ENCODE measurements at places on chromosomes 5 and 9.

- DNase-seq: no peak
Measured at GRCh38 chr9:91789941-91790340, 160.1 kb downstream of the ROR2 start.

DNA sequence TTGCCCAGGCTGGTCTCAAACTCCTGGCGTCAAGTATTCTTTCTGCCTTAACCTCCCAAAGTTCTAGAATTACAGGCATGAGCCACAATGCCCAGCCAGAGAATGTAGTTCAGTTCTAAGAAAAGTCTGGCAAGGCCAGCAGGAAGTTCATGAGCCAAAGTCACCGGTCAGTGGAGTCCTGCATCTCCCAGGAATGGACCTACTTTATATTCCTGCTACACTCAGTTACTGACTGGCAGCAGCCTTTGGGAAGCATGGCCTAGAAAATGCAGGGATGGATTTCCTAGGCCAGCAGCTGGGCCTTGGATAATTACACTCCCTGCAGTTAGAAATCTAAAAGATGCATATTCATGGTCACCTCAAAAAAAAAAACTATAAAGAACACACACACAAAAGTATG lies 135.7 kb downstream of the CAAP1 start:
- no peak for DNase-seq

DNA sequence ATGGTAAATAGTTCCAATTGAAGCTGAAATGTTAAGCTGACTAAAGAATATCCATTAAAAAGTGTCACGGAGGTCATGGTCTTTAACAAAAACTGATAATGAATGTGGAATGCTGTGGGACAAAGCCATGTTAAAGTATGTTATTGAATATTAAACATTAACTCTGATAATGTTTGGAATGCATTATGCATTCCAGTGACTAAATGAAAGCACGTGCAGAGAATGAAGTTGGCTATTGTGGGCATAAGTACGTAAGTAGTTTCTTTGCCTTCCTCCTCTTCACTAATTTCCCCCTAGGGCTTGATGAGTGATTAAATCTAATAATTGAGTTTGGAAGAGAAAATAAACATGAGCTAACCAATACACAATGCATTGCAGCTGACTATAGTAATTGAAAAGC lies 640.4 kb upstream of the CDH10 start:
- no peak for DNase-seq

DNA sequence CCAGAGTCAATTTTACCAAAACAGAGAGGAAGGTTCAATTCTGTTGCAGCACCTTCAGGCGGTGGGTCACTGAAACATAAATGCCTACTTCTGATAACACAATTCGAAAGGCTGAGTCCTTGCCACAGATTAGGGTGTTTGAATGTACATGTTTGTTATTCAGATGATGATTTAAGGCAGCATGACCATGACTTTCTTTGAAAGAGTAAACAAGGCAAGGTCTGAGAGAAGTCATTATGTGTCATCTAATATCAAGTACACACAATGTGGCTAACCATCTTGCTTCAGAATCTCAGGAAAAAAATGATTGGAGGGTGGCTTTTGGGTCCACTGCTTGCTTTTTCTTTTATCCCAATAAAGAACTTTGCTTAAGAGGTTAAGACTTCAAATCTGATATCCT lies 457.5 kb downstream of the TAF11L14 start:
- DNase-seq: no peak

- DNase-seq: peak; percentile 24
Measured at GRCh38 chr9:70563431-70564204, 149.2 kb upstream of the KLF9 start.

GRCh38 chr5:31935496-31936369 lies 238.4 kb downstream of the GOLPH3 start:
- DNase-seq: no peak

DNA sequence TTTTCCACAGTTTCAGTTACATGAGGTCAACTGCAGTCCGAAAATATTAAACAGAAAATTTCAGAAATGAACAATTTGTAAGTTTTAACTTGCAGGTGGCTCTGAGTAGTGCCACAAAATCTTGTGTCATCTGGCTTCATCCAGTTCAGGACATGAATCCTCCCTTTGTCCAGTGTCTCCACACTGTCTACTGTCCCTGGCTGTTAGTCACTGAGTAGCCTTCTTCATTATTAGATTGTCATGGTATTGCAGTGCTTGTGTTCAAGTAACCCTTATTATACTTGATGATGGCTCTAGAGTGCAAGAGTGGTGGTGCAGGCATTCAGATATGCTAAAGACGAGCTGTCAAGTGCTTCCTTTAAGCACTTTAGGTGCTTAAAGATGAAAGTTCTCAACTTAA lies 65.3 kb downstream of the CFAP95 start:
- no peak for DNase-seq

DNA sequence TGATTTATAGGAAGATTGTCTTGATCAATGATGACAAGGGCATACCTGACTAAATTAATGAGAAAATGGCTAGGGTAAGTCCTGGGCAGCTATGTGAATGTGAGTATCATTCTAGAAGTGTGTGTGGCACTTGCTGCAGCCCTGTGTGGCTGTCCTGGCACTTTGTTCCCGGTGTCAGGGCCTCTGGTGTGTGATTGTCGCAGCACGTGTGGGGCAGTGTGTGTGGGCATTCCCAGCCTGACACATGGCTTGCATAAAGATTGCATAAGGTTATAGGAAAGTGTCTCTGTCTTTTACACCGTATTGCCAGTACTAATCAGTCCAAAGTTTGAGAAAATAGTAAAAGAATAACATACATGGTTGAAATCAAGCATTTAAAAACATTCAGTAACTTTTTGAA lies 74.4 kb downstream of the TRIO start:
- DNase-seq: no peak

DNA sequence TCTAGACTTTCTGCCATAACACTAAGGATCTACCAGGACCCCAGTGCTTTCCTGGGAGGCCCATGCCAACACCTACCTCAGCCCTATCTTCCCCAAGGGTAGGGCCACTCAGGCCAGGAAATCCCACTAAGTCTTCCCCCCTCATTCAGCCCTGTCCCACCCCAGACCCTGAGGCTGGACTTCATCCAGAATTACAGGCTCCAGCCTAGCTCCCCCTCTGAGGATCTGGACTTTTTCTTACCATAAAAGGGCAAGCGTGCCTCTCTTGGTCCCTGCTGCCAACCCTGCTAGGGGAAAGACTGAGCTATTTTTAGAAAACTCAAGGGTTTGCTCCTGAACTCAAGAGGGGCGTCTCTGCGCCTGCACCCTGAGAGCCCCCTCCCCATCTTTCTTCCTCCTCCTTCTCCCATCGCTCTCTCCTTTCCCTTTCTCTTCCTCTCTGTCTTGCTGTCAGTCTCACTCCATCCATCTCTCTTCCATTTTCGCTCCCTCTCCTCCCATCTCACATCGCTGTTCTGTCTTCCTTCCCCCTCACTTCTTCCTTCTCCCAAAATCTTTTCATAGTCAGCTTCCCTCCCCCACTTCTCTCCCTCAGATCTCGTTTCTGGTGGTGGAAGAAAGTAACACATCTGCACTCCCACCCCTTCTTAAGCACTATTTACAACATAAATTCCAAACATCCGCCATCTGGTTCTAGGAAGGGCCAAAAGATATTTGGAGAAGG lies 38.1 kb upstream of the IL17B start:
- no peak for DNase-seq

- DNase-seq: no peak
Measured at GRCh38 chr9:36194326-36195000, 3.7 kb downstream of the CLTA start.

DNA sequence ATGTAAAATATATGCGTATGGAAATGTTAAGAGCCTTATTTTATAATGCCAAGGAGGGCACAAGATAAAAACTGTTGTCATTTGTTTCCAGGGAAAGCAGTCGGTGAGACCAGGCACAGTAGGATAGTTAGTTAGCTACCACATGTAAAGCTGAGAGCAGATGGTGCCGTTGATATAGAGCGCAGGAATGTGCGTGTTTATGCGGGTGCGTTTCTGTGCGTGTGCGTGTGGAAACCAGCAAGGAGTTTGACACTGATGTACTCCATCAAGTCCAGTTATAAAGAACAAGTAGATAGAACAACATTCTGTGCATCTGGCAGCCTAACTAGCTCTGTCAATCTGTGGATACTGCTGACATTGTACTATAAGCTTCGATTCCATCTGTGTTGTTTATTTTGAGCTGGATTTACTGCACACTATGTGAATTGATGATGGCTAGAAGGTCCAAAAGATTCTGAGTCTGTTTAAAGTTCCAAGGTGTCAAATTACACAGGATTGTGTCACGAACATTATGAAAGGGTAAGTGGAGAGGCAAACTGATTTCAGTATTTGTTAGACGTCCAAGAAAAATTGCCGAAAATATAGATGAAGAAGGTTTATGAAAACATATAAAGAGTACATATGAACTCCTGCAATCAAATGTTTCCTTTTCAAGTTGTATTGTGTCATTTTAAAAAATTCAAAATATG lies 494.9 kb upstream of the MEF2C start:
- no peak for DNase-seq

GRCh38 chr9:18362901-18363685 lies 110.9 kb upstream of the ADAMTSL1 start:
- no peak for DNase-seq

- no peak for DNase-seq
Measured at GRCh38 chr5:36491856-36492255, 114.5 kb upstream of the SLC1A3 start.

- no peak for DNase-seq
Measured at GRCh38 chr9:15961217-15961616, 408.4 kb downstream of the CCDC171 start.
